Hematopoietic multipotent progenitor cell (in vitro differentiated cells): ENCODE measurements at places on chromosomes 3 and 15. TPM values are rescaled to one million over a fixed set of nuclear protein-coding genes. Genes with fewer than 3 reads are reported as not detected.
A peak's percentile ranks its signal among the peaks of the same experiment; 100 is the strongest.

DNA sequence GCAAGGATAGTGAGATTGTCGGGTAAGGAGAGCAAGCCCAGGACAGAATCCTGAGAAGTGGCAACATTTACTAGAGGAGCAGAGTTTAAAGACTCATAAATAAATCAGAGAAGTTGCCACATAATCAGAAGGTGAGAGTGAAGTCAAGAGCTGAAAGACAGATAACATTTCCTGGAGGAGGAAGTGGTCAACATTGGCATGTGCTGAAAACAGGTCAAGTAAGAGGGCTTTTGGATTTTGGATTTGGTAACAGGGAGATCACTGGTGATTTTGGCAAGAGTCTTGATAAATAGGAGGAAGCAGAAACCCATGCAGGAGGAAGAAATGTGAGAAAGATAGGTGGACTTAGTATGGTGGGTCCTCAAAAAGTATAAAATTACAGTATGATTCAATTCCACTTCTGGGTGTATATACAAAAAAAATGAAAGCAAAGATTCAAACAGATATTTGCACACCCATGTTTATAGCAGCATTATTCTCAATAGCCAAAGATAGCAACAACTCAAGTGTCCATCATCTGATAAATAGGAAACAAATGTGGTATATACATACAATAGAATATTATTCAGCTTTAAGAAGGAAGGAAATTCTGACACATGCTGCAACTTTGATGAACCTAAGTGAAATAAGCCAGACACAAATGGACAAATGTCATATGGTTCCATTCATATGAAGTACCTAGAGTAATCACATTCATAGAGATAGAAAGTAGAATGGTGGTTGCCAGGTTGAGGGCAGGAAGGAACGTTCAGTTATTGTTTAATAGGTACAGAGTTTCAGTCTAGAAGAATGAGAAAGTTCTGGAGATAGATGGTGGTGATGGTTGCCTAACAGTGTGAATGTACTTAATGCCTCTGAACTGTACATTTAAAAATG is 27.3 kb upstream of the MBNL1 start:
- no peak for DNase-seq

DNA sequence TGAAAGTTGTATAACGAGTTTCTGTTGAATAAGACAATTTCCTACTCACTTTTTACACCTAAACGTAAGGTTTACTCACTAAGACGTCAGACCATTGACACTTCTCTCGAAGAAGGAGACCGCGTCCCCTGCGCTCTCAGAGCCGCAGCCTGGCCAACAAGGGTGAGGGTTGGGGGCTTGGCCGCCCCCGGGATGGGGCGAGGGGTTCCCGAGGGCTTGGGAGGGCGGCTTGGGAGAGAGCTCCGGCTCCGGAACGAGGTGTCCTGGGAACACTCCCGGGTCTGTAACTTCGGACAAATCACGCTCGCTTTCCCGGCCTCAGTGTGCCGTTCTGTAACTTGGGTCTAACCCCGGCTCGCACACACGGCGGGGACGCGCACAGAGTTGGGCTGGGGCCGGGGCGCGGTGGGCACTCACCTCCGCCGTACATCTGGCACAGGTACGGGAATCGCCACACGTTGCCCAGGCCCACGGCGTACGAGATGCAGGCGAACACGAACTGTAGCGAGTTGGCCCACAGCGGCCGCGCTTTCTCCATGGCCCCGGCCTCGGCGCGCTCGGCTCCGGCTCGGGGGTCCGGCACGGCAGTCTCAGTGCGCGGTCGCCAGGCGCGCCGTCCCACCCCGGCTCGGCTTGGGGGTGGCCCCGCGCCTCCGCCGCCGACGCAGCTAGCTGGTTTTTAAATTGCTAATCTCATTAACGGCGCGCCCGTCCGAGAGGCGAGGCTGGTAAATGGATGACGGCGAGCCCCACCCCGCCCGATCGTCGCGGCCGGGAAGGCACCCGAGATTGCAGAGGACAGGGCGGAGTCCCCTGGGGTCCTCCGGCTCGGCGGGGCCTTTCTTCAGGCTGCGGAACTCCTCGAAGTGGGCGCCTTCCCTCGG is at the start of gene SLC6A20:
TSS of gene SLC6A20 (minus strand) at position 655 of the 884 bp plus-strand sequence. CDS start at position 538, 117 bp downstream.
- peak; percentile 25 for DNase-seq

Gene FRMD4B
- 76.5 TPM for total RNA-seq

DNA sequence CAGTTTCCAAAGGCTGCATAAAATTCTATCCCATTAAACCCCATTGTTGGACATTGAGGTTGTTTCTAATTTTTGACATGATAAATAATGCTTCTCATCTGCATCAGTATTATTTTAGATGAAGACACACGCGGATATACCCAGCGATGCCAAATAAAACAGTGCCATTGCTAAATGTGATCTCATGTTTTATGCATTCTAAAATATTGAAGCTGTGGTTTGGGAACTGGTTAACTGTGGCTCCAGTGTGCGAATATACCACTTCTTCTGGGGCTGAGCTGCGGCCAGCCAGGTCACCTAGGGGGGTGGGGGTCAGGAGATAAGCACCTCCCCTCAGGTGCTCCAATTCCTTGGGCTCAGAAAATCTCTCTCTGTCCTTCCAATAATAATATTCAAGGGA is 230.0 kb downstream of the ADAMTS9 start:
- no peak for DNase-seq

DNA sequence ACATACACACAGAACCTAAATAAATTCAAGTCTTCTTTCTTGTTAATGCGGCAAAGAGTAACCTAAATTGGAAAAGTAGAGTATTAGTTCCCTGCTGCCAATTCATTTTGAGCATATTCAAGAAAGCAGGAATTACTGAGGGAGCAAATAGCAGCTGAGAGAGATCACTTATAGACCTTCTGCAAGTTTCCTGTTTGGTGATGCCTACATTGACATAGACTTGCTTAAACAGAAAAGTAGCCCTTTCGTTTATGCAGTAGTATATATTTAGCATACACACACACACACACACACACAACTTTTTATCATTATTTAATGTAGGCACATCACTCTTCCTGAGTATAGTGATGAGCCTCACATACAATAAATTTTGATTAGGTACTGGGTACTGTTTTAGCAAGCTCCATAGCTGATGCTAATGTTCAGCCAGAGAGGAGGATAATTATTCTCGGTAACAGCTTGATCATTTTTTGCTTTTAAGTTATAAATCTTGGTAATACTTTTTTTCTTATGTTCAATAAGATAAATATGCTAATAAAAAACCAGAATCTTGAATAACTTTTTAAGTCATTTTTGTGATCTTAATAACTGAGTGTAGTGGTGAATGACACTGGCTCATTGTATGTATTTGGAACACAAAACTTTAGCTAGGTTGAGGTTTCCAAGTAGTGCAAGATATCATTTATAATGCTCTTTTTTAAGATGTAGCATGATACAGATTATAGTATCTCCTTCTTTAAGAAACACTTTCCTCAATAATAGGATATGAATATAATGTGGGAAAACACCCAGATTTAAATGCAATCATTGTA is 174.7 kb downstream of the MBNL1 start:
- no peak for DNase-seq

DNA sequence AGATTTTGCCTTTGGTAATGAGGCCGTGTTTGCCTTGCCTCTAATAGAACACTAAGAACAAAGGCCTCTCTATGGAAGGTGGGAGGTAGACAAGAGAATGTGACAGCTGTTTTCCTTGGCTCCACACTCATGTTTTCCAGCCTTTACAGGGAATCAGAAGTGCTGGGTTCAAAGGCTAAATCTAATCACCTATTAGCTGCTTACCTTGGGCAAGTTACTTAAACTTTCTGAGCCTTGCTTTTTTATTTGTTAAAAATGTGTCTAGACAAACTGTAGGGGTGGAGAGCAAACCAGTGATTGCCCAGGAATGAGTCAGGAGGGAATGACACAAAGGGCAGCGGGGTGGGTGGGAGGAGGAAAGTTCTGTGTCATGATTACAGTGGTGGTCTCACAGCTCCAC is 179.0 kb downstream of the P3H2 start:
- DNase-seq, result no peak

DNA sequence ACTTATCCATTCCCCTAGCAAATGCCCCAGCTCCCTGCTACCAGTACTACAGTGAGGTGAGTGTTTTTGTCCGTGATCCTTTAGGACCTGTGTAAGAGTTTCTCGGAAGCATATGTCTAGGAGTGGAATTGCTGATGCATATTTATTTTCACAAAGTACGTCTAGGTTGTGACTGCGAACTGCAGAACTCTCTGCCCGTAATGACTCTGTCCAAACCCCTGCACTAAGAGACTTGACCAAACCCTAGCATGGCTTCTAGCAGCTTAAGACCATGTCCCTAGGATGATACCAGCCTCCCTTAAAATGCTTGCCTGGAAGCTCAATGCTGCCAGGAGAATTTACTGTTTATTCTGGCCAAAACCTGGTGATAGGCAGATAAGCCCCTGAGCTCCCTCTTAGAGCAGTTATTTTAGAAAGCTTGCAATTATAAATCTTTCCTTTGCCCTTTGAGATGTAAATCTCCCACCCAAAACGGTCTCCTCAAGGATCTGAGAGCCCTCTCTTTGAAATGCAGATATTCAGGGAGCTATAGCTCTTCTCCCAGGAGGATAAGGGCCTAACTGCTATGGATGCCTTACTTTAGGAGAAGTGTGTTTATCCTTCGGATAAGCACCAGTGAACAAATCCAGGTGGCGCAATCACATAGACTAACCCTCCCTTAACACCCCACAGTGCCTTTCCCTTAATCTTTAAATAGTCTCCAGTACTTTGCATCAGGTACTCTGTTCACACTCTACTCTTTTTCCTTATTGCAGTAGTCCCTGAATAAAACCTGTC is 14.7 kb upstream of the CA12 start:
- no peak for DNase-seq

DNA sequence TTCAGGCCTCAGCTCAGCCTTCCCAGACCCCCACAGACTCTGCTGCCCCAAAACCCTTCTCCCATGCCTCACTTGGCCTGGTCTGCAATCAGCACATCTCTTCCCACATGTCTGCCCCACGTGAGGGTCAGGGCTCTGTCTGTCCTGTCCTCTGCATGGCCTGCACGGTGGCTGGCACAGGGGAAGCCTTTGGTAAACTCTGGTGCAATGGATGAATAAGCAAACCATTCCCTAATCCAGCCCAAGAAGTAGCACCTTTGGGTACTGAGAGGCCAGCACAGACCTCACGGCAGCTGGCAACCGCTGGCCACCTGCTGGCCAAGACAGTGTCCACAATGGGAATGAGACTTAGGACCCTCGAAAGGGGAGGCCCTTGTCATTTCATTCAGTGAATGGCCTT is 27.7 kb downstream of the ABTB1 start:
- DNase-seq, result no peak

Gene AGTR1
- not detected for total RNA-seq

DNA sequence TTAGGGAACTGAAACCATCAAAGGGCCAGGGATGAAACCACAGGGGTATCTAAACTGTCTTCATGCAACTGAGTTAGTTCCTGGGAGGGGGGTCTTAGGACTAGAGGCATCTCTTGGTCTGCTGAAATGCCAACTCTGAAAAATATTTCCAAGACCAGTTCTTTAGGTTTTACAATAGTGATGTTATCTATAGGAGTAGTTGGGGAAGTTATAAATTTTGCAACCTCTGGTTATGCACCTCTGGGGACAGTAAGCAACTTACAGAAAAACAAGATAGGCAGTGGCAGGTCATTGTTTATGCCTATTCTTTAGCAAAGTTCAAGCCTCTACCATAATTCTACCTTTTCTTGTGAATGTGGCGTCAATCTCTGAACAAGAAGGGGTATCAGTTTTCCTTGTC is 60.5 kb upstream of the MINAR1 start:
- DNase-seq, result no peak
